ENCODE measurements at places on chromosomes 7 and 10.

GRCh38 chr10:105597312-105597711 lies 956.2 kb downstream of the SORCS3 start:
- DNase-seq: no peak

DNA sequence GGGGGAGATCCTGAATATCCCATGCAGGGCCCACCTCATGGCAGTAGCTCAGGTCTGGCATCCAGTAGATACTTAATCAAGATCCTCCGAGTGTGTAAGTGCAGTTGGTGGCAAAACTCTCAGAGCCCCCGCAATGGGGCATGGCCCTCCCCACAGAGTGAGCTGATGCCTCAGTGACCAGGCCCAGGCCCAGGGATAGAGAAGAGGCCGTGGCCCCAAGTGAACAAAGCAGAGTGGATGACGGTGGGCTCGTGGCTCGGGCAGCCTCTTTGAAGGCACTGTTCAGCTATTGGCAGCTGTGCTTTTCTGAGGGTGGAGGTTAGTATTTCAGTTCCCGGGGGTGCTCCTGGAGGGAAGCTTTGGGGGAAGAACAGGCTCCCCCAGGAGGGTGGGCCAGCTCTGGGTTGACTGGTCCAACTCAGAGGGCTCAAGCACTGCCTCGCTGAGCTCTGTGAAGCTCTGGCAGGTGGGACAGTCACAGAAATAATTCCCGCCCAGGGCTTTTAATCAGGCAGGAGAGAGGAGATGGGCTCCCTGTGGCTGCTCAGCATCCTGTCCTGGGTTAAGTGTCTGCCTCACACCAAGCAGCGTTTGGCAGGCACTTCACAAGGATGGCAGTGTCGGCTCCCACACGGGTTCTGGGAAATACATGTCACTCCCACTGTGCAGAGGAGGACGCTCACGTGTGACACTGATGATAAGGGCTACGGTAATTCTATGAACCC lies 583.6 kb downstream of the TCERG1L start:
- DNase-seq: no peak

DNA sequence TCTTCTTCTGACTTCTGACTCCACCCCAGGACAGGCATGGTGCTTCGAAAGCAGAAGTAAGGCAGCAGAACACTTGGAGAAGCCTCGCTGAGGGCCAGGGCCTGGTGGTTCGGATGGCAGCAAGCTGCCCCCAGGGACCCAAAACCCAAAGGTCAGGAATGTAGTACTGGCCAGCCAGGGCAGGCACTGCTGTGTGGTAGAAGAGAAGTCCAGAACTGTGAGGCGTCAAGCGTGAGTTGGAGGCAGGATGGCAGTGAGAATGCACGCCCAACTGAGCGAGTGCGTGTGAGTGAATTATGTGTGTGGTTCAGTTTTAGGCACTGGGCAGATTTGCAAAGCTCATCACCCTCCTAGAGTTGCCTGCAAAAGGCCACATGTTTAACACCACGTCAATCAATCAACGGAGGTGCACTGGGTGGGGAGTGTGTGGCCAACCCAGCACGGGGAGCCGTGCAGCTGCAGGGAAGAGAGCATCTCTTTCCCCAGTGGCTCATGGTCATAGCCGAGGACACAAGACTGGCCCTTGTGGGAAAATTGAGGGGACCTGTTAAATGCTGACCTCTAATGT lies 144.3 kb downstream of the KCNMA1 start:
- DNase-seq: no peak

DNA sequence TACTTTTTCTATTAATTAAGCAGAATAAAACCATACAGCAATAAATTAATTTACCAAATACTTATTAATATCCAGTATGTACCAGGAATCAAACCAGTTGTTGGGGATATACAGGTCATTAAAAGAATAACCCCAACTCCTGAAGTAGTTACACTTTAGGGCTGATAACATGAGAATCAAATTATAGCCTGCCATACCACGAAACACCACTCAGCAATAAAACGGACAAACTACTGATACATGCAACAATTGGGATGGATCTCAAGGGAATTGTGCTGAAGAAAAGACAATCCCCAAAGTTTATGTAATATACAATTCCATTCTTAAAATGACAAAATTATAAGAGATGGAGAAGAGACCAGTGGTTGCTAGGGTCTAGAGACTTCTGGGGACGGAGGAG lies 22.7 kb downstream of the MCMBP start:
- no peak for DNase-seq

- DNase-seq: no peak
These were observed 13.4 kb downstream of the FEZF1 start for GRCh38 chr7:122291189-122291588.

- DNase-seq: no peak
These were observed 166.3 kb upstream of the ADCY1 start for GRCh38 chr7:45407730-45408408.

- no peak for DNase-seq
These were observed 503.2 kb downstream of the SH2D4B start for GRCh38 chr10:81040940-81041339.

DNA sequence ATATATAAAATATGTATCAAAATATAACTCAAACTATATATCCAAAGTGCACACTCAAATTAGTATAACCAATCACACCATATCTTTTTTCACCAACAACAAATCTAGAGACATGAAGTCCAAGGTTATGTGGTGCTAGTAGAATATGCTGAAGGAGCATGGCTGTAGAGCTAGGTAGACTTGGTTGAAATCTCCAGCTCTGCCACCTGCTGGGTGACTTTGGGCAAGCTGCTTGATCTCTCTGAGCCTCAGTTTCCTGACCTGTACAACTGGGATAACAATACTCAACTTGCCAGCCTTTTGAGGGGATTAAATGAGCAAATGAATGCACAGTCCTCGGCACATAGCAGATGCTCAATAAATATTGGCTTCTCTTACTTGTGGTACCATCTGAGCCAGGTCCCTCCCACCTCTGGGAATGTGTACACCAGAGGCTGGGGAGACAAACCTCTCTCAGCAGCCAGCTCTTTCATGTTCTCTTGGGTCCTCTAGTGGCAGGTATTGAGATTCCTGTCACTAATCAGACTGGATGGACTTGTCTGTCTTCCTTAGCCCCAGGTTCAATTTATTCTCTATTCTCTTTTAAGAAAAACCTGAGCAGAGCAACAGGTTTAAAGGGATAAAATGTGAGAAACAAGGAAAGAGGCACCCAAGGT lies 94.3 kb upstream of the PDE1C start:
- no peak for DNase-seq

DNA sequence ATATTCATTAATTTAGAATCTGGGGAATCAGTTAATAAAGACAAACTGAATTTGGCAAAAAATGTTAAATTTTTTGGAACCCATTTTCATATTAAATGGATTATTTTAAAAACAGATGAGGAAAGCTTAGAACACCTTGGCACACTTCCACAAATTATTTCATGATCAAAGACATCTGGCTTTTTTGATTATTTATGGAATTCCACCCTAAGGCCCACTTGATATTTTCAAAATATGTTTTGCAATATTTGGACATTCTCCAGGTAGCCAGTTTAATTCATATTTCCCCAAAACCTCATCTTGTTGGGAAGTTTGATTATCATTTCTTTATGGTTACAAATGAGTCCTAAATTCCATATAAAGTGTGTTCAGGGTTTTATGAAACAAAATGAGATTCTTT lies 129.9 kb downstream of the DOCK4 start:
- DNase-seq: no peak

GRCh38 chr10:122503012-122503411 lies 41.7 kb downstream of the HTRA1 start:
- no peak for DNase-seq
